Stimulated activated CD8-positive, alpha-beta memory T cell treated with anti-CD3 and anti-CD28 coated beads, Interleukin-7, amount 100 ng/mL, for 48 hours (primary cell): ENCODE measurements at places on chromosomes 2 and 18.

DNA sequence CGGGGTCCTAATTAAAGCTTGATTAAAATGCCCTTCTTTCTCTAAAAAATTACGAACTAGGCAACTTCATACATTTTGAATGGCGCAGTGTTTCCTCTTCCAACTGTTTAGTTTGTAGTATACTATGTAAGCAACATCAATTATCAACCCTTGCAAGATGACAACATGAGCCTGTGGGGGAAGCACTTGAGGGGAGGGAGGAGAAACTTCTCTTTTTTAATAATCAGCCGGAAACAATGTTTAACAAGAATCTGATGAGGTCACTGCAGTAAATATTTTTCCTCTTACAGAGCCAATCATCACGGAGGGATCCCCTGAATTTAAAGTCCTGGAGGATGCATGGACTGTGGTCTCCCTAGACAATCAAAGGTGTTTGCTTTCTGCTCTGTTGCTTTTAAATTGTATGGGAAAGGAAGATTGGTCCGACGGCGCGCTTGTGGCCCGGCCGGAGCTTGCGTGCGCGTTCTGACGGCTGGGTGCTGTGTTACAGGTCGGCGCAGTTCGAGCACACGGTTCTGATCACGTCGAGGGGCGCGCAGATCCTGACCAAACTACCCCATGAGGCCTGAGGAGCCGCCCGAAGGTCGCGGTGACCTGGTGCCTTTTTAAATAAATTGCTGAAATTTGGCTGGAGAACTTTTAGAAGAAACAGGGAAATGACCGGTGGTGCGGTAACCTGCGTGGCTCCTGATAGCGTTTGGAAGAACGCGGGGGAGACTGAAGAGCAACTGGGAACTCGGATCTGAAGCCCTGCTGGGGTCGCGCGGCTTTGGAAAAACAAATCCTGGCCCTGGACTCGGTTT lies 5.3 kb upstream of the DLX1 start:
- no peak for DNase-seq

DNA sequence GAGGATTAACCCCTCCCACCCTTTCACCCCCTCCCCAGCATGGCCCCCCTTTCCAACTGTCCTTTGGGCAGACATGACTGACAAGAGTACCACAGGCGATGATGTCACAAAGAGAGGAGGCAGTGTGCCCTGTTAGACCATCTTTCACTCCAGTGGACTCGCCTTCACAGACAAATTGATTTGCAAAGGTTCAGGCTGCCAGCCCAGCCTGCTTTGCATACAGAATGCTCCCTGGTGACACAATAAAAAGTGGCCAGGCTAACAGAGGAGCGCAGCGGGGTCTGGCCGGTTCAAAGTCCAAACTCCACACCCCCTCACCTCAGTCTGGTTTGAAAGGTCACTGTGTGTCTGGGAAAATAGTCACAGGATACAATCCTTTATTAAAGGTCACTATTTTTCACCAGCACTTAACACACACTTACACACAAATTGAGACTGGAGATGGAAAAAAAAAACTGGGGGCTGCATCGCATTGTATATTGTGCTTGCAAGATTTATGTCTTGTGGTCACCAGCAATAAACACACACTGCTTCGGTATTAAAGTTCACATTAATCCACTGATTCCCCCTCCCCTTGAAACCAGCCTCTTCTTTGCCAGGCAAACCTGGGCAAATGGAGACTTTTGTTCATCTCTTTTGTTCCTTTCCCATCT lies 236.9 kb downstream of the BCL11A start:
- DNase-seq, result no peak

- DNase-seq, result no peak
These were observed 74.5 kb downstream of the ALPK2 start for GRCh38 chr18:58554404-58554803.

DNA sequence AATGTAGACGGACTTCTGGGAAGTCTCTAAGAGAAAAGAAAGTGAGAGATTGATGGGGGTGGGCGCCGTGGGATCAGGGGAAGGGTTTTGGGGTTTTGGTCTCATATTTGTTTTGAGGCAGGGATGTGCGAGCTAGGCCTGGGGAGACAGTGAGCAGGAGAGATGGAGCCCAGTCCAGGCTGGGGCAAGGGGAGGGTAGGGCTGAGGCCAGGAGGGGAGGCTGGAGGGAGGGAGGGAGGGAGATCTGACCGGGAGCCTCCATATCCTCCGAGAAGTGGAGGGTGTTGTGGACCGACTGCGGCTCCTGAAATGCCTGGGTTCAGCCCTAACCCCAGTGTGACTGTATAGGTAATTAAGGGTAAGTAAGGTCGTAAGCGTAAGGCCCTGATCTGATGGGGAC lies 72.8 kb upstream of the ODC1 start:
- DNase-seq, result no peak

- no peak for DNase-seq
These were observed 162.3 kb upstream of the REV1 start for GRCh38 chr2:99651930-99652670.

DNA sequence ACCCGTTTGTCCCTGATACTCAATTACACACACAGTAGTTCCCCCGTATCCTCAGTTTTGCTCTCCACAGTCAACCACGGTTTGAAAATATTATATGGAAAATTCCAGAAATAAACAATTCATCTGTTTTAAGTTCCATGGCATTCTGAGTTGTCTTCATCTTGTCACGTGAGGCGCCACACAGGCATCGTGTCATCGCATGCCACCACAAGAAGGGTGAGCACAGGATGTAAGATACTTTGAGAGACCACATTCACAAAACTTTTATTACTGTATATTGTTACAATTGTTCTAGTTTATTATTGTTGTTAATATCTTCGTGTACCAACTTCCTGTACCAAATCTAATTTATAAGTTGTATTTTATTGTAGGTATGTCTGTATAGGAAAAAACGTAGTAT lies 17.7 kb downstream of the ADNP2 start:
- DNase-seq, result no peak

DNA sequence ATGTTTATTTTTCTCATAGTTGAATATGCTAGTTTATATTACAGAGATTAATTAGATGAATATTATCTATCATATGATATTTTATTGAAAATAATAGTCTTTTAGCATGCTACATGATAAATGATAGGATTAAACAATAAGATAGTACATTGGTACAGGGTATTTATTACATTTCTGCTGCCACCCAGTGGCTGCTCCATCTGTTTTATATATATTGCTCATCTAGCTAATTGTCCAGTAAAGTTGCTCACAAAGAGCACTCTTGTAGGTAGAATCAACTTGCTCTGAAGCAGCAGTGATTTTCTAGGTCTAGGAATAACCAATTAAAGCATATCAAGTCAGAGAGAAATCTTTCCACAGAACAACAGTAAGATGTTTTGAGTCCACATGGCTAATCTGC lies 183.3 kb downstream of the ASXL3 start:
- DNase-seq, result no peak

DNA sequence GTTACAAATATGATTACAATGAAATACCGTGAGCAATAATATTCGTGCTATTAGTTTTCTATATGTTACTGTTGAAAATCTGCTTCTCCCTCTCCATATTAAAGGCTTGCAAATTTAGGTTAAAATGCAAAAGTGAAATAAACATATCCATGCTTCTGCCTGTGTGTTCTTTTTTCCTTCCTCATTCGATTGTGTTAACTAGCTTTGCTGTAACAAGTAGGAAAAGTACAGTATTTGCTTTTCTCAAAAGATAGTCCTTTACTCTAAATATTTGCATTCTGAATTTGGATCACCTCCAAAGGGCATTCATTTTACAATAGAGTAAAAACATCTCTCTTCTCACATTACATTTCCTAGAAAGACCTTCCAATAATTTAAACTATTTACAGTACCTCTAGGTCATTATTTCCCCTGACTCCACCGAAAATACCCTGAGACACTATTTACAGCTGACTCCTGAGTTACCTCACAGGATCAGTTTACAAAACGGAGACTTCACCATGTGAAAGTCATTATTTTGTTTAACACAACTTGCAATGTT lies 835.0 kb upstream of the FANCL start:
- DNase-seq, result no peak

GRCh38 chr2:106104332-106105062 lies 89.6 kb downstream of the UXS1 start:
- peak; percentile 45 for DNase-seq

DNA sequence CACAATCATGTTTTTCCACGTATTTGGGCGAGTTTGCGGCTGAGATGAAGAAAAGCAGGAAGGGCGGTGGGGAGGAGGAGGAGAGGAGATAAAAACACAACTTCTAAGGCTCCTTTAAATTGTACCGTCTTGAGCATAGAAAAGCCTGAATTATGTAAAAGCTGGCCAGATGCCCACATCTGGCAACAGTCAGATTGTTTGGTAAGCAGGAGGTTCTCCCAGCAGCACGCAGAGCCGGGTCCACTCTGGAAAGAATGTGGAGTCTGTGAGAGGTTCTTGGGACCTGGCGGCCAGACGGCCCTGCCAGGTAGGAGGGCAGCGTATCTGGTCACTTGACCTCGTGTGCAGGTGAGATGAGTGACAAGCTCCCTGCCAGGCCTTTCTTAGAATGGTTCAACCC lies 215.3 kb upstream of the APCDD1 start:
- no peak for DNase-seq
